ENCODE measurements at places on chromosomes 5 and 9.

- no peak for DNase-seq
Measured at GRCh38 chr5:141611289-141611688, 7.5 kb downstream of the DIAPH1 start.

DNA sequence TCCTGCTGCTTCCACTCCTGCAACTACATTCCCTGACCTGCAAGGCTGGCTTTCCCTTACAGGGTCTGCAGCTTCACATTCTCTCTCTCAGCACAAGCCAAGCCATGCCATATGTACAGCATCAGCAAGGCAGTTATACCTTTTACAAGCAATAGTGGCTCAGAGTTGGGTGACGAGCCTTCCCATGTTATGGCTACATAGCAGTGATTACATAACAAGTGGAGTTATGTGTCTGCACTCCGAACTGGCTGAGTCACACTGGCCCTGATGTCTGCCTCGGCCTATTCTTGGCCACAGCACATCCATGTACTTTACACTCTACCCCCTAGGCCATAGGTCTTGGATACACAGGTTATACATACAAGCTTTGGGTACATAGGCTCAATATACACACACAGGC is 52.0 kb upstream of the SNCAIP start:
- no peak for DNase-seq

DNA sequence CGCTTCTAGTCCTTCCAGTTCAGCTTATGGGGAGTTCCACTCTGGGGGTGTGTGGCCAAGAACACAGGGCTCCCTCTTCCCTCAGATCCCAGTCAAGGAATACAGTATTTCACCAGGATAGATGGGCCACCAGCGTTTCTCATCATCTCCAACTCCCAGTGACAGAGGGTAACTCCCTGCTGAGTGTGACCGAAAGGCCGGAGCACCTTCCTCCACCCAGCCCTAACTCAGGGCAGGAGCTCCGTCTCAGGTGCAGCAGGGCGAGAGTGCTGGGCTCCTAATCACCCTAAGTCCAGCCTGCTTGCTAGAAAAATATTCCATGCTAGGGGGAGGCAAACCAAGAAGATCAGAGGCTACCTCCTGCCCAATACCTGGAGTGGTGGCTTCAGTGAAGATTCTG is 102.6 kb downstream of the ADAMTS2 start:
- DNase-seq = no peak

- DNase-seq = no peak
Measured at GRCh38 chr5:2049876-2050275, 167.2 kb upstream of the IRX4 start.

GRCh38 chr9:127862075-127863011 is 7.9 kb upstream of the ENG start:
- DNase-seq = no peak

GRCh38 chr9:4174546-4175175 is 125.2 kb downstream of the GLIS3 start:
- no peak for DNase-seq

- DNase-seq = no peak
Measured at GRCh38 chr9:93083592-93084470, 12.2 kb upstream of the CARD19 start.

DNA sequence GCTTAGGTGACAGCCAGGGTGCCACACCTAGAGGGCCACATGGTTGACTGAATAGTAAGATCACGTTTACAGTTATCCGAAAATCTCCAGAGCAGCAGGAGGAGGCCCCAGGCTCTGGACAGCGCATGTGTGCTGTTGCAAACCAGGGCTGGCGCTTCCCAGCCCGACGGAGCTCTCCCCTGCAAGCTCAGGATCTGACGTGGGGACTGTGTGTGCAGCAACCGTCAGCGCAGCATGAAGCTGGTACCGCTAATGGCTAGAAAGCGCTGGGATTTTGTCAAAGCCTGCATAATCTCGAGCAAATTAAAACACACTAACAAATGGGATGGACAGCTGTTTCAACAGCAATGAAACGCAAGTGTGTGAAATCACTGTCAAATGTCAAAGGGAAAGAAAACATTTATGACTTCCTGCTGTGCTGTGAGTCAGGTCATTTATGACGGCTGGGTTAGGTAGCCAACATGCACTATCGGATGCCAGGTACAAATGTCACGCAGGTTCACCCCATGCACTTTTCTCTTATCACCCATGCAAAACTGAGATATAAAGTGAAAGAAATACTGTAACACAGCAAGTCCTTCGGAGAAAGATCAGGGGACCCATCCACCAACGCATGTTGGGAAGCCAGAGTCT is 7.5 kb downstream of the SURF4 start:
- peak; percentile 95 for DNase-seq

- DNase-seq = no peak
Measured at GRCh38 chr5:150779397-150780186, 1.0 kb downstream of the SMIM3 start.

DNA sequence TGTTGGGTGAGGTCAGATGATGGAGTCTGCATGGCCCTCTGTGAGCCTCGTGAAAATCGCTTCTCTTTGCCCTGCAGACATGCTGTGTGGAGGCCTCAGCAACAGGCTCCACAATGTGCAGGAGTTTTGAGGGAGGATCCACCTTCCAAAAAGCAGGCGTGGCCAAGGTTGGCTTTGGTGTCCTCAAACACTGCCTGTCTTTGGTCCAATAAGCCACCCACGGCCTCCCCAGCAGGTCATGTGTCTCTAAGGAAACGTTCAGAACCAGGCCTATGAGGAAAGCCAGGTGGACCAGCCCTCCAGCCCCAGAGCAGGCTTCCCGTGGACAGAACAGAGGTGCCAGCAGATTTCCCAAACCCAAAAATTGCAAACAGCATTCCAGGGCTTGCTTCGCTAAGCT is 340.7 kb upstream of the IRX2 start:
- DNase-seq = no peak

DNA sequence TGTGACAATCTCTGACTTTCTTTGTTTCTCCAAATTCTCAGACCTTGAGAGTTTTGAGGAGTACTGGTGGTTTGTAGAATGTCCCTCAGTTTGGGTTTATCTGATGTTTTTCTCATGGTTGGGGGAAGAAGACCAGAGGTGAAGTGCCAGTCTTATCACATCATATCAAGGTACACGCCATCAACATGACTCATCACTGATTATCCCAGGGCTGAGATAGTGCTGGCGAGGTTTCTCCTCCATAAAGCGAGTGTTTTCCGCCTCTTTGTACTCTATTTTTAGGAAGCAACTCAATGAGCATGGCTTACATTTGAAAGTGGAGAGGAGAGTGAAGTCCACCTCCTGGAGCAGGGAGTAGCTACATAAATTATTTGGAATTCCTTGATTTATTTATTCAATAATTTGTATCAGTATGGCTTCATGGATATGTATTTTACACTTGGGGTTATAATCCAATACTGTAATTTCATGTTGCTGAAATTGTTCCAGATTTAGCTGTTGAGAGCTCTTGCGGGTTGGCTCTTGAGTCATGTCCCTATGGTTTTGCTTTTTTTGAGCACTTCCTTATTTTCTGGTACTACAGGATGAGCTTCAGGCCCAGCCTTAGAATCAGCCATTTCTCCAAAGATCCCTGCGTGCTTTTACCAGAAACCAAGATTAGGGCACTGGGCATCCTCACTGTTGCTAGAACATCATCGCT is 23.9 kb downstream of the DCANP1 start:
- DNase-seq = no peak

DNA sequence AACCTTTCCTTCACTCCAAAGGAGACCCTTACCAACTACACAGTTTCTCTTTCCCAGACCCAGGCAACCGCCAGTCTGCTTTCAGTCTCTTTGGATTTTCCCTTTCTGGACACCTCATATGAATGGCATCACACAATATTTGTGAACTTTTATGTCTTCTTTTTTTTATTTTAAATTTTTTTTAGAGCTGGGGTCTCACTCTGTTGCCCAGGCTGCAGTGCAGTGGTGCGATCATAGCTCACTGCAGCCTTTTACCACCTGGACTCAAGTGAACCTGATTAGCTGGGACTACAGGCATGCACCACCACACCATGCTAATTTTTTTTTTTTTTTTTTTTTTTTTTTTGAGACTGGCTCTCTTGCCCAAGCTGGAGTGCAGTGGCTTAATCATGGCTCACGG is 37.5 kb downstream of the UBAP1 start:
- DNase-seq = no peak

DNA sequence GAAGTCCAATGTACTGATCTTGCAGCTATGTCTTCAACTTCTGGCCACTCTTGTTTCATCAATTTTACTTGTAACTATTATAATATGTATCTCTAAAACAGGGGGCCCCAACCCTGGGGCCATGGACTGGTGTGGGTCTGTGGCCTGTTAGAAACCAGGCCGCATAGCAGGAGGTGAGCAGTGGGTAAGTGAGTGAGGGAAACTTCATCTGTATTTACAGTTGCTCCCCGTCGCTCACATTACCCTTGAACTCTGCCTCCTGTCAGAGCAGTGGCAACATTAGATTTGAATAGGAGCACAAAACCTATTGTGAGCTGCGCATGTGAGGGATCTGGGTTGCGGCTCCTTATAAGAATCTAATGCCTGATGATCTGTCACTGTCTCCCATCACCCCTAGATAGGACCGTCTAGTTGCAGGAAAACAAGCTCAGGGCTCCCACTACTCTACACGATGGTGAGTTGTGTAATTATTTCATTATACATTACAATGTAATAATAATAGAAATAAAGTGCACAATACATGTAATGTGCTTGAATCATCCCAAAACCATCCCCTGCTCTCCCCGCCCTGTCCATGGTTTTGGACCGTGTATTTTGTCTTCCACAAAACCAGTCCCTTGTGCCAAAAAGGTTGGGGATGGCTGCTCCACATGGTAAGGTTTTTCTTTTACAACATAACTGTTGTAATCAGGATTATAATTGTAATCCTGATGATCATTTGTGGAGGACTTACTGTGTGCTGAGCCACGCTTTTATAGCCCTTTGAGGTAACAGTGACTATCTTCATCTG is 26.9 kb upstream of the SH3PXD2B start:
- no peak for DNase-seq

DNA sequence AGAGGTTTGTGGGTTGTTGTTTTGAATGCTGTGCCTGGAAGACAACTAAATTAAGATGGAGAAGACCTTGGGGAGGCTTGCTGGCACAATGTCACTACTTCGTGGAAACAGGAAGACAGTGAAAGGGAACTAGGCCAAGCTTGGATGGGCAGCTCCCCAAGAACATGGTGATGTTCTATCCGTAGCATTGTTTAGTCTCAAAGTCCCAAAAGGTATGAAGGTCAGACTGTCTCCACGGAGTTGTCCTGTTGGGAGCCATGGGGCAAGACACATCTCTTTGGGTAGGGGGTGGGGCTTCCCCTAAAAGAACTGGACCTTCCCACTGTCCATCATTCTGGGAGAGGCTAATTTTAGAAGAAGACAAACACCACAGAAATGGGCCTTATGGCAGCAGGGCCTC is 140.5 kb downstream of the ENTREP1 start:
- no peak for DNase-seq

DNA sequence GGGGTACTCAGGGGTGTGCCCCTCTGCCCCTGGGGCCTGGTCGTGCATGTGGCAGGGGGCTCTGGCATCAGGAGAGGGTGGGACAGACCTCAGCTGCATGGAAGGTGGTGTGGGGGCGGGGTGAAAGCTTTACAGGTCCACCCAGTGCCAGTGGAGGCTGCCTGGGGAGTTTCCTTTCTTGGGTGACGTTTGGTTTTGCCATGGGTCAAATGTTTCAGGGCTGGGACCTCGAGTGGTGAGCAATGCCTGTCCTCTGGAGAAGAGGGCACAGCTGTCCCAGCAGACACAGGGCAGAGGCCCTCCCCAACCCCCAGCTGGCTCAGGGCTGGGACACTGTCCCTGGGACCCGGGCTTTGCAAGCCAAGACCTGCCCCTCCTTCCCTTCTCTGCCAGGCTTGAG is 3.6 kb downstream of the RXRA start:
- no peak for DNase-seq

- no peak for DNase-seq
Measured at GRCh38 chr5:74040065-74040551, 414.1 kb downstream of the ARHGEF28 start.

DNA sequence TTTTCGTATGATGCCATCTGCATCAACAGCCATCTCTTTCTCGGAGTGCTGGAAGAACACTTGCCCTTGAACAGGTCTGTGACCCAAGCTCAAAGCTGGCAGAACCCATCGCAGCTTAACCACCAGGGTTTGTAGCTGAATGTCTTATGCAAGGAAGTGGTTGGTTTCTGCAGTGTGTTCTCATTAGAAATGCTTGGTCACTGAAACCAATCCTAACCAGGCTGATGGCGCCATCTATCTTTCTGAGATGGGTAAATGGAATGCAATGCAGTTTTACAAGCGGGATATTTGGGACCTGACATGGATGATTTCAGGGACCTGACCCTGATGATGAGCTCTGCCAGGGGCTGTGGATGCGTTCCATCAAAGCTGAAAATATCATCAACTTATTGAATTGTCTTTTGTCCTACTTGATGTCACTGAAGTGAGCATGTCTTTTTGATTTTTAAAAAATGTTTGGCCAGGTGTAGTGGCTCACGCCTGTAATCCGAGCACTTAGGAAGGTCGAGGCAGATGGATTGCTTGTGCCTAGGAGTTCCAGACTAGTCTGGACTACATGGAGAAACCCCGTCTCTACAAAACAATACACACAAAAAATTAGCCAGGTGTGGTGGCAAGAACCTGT is 28.7 kb downstream of the DMRT3 start:
- no peak for DNase-seq

DNA sequence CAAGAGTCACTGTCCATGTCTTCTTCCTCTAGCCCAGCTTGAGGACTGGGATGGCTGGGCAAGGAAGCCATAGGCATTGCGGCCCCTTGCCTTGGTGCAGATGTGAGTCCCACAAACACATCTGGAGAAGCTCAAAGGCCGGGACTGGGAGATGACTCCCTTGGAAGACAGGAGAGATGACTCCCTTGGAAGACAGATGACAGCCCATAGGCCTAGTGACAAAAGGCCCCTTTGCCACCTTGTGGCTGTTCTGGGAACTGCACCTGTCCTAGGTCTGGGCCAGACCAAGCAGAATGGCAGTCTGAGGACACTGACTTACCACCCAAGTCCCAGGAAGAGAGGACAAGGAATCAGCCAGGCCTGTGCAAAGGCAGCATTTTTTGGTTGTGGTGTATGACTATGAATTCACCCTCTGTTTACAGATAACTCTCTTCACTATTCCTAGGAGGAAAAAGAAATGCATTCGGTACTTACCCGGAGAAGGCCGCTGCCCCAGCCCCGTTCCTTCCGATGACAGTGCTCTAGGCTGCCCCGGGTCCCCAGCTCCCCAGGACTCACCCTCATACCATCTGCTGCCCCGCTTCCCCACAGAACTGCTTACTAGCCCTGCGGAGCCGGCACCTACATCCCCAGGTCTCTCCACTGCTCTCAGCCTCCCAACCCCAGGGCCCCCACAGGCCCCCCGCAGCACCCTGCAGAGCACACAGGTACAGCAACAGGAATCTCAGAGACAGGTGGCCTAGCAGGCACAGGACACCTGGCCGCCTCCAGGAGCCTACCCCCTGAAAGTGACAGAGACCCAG is 30.8 kb downstream of the SKP1 start:
- peak; percentile 3 for DNase-seq

GRCh38 chr5:103941596-103941995 is 379.0 kb upstream of the NUDT12 start:
- DNase-seq = no peak

- no peak for DNase-seq
Measured at GRCh38 chr9:80932947-80933780, 756.2 kb downstream of the TLE1 start.

Data from DMS153 (cell line).